ENCODE measurements at places on chromosomes 1 and 21.

- no peak for DNase-seq
Observed at GRCh38 chr1:183806125-183806524, 1.2 kb downstream of the RGL1 start.

GRCh38 chr1:242784084-242784483, 259.6 kb upstream of the PLD5 start:
- DNase-seq = no peak

DNA sequence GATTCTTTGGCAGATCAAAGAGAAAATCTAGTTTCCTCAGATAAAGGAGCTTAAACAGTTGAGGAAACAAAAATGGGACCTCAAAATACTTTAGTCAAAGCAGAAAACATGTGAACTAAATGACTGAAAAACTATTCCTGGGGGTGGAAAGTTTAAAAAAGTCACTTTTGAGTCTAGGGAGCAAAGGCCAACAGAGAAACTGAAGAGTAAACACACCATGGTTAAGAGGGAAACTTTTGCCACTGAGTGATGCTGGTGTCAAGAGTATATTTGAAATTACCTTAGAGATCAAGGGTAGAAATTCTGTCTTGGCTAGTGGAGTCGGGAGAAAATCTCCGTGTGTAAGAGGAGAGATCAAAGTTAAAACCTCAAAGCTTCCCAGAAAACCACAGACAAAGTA, 501.2 kb upstream of the ADGRL4 start:
- DNase-seq = no peak

- no peak for DNase-seq
Observed at GRCh38 chr1:69987881-69988280, 217.5 kb downstream of the LRRC40 start.
